ENCODE measurements at places on chromosomes 1 and 21. TPM values are rescaled to one million over a fixed set of nuclear protein-coding genes. Genes with fewer than 3 reads are reported as not detected.

Gene VWA5B1
- not detected for total RNA-seq

Gene TRNP1
- total RNA-seq, result 159 TPM

Gene OR2T33
- total RNA-seq, result not detected

Gene THEM5
- total RNA-seq, result not detected

Gene TFF2
- not detected for total RNA-seq

Gene LAD1
- 72.5 TPM for total RNA-seq

Gene PRKAB2
- 8.1 TPM for total RNA-seq

Gene SPRR2B
- total RNA-seq, result not detected

Gene TRIM45
- total RNA-seq, result 8.2 TPM

Gene KRTAP19-3
- total RNA-seq, result not detected

Gene OR2T29
- not detected for total RNA-seq

Gene KANK4
- under 0.01 TPM for total RNA-seq

Gene TMEM269
- total RNA-seq, result not detected

Gene PGD
- total RNA-seq, result 304 TPM

Gene IL12RB2
- total RNA-seq, result 1.3 TPM

Gene CFHR3
- not detected for total RNA-seq

Gene RIMKLA
- total RNA-seq, result 0.14 TPM

Measured in epithelial cell of proximal tubule (primary cell).